ENCODE measurements at places on chromosomes 2 and 18.

DNA sequence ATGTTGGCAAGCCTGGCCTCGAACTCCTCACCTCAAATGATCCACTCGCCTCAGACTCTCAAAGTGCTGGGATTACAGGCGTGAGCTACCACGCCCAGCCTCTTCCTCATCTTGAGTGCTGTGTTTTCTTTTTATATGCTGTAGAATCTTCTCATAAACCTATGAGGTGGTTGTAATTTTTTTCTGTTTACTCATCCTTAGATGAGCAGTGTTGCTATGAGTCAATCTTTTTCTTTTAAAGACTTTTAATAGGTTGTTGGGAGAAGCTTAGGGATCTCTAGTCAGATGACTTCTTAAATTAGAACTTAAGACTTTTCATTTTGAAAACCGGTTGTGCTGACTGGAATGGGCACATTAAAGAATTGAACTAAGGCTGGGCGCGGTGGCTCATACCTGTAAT lies 8.7 kb upstream of the AAK1 start:
- DNase-seq, result no peak

- no peak for DNase-seq
These were observed 132.8 kb upstream of the SP5 start for GRCh38 chr2:170582313-170582712.

- peak; percentile 78 for DNase-seq
These were observed 14.7 kb downstream of the CFLAR start for GRCh38 chr2:201130524-201131186.

GRCh38 chr2:109486711-109487535 lies 126.8 kb downstream of the SEPTIN10 start:
- DNase-seq, result no peak

- DNase-seq, result no peak
These were observed 499.0 kb downstream of the CPS1 start for GRCh38 chr2:211055438-211055837.

DNA sequence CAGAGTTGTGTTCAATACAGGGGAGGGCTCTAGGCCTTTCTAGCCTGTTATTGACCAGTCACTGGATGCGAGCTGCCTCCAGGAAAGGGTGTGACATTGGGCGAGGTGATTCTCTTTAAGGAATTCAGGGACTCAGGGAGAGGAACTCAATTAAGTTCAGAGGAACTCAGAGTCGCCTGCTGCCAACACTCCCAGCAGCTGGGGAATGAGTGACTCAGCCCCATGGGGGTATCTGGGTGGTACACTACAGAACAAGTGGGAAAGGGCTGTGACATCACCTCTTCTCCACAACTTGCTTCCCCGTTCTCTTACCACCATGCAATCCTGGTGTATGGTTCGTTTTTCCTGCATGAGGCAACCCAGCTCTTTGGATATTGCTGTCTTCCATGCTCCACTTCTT lies 50.4 kb upstream of the CYRIA start:
- peak; percentile 82 for DNase-seq

DNA sequence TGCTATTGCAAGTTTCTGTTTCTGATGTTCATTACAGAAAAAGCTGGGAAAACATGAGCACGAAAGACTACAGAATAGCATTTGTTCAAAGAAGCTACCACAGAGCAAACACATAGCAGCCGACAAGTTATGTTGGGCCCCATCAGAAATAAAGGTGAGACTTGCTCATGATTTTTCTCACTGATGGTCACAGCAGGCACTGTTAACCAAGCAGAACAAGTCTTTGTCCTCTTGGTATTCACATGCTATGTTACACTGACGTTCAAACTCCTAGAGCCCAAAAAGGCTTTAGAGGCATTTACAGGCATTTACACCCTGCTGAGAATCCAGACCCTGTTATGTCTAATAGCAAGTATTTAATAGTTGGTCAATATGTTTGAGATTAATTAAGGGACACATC lies 235.0 kb upstream of the HNMT start:
- DNase-seq, result no peak

DNA sequence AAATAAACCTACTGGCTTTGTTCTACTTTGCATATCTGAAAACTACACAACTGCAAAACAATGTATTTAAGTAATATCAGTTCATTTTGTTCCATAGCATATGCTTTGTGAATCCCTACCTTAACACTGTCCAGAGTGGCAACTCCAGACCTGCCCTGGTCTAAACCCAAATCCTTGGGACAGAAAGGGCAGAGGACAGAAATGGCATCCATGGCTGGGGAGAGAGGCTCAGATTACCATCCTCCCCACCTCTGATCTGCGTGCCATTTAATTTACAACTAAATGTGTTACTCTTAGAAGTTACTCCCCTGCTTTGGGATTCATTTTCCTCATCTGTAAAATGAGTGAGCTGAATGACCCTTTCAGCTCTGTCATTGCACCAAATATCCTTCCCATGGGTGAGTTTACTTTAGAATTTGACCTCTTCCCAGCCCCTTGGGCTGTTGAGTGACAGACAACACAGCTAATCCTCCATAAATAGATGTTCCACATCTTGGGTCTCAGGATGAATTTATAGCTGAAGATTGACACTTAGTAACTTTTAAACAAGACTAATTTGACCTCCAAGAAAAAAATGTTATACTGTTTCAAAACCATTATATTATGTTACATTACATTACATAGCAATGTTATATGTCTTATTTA lies 20.1 kb upstream of the NEB start:
- DNase-seq, result no peak

DNA sequence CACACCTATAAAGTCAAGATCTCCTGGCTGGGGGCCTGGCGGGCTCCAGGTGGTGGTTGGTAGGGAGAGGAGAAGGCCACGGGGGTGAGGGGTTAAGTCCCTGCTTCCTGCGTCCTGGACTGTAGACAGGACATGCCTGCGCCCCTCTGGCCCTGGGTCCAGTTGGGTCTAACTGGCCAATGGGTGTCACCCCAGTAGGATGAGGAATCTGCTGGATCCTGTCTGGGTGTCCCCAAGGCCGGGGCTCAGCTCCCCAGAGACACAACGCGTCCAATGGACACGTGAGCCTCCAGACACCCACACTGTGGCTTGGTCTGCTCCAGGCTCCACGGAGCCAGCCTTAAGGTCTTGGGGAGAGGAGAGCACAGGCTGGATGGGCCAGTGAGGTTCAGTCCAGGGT lies 19.6 kb downstream of the AQP12A start:
- no peak for DNase-seq

DNA sequence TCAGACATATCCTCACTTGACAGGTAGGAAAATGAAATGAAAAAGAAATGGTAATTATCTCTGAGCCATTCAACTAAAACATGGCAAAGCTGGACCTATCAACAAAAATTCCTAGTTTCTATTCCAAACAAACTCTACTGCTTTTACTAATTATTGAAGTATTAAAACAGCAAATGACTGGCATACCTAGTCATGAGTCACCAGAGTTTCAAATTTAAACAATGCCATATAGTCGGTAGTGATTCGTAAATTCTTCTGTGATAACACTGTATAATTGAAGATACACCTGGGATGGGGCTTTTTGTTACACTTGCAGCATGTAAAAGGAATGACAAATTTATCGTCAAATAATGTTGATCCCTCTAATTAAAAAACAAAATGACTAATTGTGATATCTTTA lies 153.1 kb upstream of the THUMPD2 start:
- no peak for DNase-seq
